Activated effector memory CD4-positive, alpha-beta T cell treated with anti-CD3 and anti-CD28 coated beads, Interleukin-2, amount 50 U/mL, for 16 hours (primary cell): ENCODE measurements at places on chromosomes 3 and 15.

DNA sequence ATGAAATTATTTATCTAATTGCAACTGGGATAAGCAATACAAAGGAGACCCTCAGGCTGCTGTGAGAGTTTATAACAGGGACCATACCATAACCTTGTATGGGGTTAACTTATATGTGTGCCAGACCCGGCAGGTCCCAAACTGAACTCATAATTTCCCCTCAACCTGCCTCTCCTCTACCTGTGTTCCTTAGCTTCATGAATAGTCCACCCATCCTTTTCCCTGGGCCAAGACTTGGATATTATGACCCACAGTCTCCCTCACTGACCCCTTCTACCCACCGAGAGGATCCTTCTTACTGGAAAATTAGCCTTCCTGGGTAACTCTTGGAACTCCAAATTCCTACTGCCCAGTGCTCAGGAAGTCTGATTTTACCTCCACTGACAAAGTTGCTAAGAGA is 3.4 kb upstream of the TSPAN3 start:
- DNase-seq: no peak

DNA sequence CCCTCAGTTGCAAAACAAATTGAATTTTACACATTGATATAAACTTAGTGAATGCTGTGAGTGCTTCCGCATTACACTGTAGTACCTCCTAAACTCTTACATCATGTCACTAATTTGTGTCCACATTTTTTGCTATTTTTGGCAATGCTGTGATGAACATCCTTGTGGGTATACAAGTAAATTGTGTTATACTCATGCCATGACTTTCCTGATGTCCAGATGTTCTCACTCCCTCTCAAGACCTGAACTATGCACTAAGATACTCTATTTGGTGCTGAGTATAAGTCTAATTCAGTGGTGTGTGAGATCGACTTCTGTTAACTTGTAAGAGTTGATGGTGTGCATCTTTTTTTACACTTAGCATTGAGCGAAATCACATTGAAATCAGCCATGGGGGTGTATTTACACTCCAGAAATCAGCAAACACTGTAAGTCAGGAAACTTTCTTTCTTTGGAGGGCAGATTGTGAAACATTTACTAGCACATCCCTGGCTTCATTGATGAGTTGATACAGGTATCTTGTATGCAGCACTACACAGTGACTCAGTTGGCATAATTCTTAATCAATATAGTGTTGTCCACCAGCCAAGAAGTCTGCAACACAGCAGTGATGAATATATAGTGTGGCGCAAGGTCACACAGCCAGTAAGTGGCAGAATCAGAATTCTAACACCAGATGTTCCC is 228.1 kb upstream of the RORA start:
- no peak for DNase-seq

- peak; percentile 81 for DNase-seq
Observed at GRCh38 chr3:130892759-130893375, 1.0 kb upstream of the ATP2C1 start.

GRCh38 chr3:107323723-107324122 is 53.5 kb upstream of the CCDC54 start:
- DNase-seq: no peak

GRCh38 chr15:101070502-101071273 is 151.5 kb downstream of the LRRK1 start:
- DNase-seq: no peak

GRCh38 chr3:119681279-119681678 is 4.1 kb upstream of the COX17 start:
- DNase-seq: no peak

DNA sequence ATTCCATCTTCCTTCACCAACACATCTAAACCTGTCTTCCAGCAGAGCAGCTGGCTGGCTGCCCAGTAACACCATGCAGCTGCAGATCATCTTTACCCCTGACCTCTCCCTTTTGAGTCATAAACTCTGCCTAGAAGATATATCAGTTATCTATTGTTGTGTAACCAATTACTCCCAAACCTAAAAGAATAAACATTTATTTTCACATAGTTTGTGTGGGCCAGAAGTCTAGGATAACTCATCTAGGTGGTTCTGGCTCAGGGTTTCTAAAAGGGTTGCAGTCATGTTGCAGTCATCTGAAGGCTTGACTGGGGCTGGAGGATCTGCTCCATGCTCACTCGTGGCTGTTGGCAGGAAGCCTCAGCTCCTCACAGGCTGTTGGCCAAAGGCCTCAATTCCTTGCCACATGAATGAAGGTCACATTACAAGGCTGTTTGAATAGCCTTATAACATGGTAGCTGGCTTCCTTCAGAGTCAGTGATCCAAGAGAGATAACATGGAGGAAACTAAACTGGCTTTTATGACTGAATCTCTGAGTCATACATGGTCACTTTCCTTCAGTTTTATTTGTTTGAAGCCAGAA is 92.8 kb downstream of the GOLIM4 start:
- no peak for DNase-seq

DNA sequence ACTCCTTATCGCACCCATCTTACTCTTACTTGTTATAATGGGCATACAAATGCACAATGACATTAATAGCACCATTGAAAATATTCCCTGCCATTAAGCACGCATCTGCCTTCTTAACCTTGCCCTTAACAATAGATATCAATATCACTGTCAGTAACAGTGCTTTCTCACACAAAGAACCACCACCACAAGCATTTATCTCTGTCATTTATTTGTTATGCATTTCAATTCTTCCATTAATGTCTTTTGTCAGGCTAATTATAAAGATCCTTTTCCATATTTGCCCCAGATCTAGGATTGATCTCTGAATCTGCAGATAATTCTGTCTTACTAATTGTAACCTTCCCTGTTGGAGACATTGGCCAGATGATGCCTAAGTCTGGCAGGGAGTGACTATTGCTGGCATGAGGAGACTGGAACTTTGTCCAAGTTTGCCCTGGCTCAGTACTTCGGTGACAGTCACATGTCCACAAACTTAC is 419.6 kb upstream of the TGFBR2 start:
- DNase-seq: no peak

GRCh38 chr15:65873256-65873655 is 4.0 kb downstream of the RAB11A start:
- DNase-seq: no peak

DNA sequence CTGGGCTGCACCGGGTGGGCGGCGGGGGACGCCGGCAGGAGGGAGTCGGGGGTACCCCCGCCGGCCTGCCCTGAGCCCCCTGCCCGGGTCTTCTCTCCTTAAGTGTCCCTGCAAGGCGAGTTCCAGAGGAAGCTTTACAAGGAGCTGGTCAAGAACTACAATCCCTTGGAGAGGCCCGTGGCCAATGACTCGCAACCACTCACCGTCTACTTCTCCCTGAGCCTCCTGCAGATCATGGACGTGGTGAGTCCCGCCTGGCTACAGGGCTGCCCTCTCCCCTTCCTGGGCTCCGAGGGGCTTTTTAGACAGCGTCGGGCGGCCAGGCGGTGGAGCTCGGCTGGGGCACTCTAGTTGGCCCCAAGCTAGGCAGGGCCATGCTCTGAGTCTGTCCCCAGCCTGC is 480 bp downstream of the CHRNA7 start:
- DNase-seq: no peak

DNA sequence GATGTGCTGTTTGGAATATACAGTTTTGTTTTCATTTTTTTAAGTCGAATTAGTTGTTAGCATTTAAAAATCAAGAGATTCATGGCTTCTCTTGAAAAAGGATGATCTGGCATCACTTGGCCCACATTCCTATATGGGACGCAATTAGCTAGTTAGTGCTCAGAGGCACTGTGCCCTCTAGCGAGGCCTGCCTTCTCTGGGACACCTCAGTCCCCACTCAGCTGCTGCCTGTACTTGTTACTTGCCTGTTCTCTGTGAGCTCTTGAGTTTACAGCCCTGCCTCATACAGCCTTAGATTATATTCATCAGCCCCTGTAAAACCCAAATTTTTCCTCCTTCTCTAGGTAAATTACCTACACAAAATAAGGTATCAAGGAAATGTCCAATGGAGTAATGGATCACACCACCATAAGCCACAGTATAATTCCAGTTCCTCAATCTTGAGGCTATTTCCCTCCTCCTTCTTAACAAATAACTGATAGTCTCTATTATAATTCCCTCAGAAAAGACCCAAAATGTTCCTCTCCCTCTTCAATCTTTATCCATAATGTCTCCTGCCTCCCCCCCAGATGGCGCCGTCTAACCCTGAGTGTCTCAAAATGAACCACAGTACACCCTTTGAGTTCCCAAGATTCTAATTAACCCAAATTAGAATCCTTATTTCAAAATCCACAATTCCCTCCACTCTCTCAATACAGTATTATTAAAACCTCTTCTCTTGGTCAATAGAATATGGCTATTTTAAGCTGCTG is 2.7 kb downstream of the ZMAT3 start:
- DNase-seq: peak; percentile 74

GRCh38 chr3:49279376-49279775 is 2.3 kb upstream of the C3orf62 start:
- no peak for DNase-seq

DNA sequence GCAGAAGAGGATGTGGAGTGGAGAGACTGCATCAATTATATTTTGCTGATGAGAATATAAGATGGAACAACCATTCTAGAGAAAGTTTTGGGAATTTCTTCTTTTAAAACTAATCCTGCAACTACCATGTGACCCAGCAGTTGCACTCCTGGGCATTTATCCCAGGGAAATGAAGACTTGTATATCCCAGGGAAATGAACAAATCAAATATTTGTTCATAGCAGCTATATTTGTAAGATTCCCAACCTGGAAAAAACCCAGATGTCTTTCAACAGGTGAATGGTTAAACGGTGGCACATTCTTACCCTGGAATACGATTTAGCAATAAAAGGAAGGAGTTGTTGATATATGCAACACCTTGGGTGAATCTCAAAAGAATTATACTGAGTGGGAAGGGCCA is 385.3 kb upstream of the TPRG1 start:
- DNase-seq: no peak

GRCh38 chr3:154728285-154728684 is 298.3 kb upstream of the GPR149 start:
- DNase-seq: no peak

DNA sequence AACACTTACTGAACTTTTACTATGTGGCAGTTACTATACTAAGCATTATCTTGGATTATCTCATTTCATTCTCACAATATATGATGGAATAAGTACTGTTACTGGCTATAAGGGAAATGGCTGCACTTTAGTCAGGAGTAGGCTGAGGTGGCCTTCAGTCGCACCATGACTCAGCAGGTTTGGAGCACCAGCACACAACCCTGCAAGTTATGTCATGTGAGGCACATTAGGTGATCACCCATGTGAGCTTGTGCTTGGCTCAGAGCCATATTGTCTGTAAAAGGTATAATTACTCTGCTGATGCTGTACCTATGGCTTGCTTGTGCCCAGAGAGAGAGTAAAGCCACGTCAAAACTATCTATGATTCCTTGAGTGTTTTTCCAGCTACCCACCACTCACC is 54.1 kb upstream of the TIPARP start:
- no peak for DNase-seq

DNA sequence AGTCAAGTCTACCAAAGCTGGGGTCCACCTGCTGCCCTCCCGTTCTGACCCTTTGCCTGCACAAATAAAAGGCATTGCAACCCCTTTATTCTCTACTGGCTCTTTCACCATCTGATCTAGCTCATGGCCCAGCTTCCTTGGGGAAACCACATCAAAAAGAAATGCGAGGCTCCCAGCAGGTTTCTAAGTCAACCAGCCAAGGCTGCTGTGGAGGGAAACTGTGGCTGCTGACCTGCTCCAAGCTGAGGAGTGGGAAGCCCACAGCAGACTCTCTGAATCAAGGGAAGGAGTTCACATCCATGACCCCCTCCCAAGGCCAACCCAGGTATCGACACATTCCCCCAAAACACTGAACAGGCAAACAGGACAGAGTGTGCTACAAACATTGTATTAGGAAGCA is 25.2 kb upstream of the SLCO2A1 start:
- peak; percentile 28 for DNase-seq

DNA sequence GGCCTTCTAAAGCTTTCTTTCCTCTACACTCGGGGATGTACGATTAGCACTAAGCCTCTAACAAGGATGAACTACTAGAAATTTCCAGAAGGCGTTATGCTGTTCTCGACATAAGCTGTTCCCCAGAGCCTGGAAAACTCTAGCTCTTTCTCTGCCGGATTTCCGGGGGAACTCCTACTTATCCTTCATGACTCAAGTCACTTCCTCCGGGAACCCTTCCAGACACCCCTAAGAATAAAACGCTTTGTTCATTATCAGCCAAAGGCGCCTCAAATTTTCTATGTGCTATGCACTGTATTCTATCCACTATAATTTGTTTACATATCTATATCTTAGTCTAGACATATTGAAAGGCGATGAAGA is 455 bp upstream of the SNAP23 start:
- DNase-seq: peak; percentile 83

DNA sequence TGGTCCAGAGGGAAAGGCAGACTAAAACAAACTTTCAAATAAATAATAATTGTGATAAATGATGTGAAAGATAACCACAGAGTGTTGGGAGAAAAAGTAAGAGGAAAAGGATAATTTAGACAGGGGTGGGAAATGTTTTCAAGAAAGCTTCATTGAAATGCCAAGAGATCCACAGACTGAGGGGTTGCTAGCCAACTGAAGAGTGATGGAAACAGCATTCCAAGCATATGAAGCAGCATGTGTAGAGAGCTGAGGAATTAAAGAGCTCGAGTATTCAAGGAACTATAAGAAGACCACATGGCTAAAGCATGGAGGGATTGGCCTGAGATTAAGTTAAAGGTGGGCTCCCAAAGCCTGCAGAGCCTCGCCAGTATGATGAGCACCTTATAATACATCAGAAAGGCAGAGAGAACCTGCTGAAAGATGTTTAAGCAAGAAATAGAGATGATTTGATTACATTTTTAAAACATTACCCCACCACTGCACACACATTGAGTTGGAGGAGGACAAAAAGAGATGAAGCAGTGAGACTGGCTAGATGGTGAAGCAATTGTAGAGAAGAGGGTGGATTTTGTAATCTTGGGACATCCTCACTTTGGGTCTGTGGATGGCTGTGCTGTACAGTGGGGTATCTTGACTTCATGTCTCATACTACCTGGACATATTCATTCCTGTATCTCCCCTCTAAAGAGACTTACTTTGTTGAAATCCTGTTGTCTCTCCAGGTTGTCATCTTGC is 100.8 kb downstream of the STAC start:
- no peak for DNase-seq

- DNase-seq: no peak
Observed at GRCh38 chr3:189954733-189955665, 165.7 kb downstream of the P3H2 start.

- DNase-seq: no peak
Observed at GRCh38 chr3:58645726-58646125, 20.8 kb downstream of the FAM3D start.

DNA sequence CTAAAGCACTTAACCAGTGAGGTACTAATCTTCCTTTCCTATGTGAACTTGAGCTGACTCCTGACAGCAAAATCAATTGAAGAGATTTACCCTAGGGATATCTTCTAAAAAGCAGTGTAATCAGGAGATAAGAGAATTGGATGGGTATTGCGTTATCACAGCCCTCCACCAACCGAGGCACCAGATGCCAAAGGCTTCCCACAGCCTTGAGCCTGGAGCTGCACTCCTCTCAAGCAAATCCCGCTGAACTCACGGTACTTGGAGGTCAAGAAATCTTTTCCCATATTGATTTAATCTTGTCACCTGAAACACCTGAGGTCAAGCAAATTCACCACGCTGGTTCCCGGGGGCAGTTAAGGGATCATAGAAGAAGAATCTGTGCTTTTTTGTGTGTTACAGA is 346.8 kb downstream of the TBL1XR1 start:
- DNase-seq: no peak
